ENCODE measurements at places on chromosomes 11 and 22. TPM values are rescaled to one million over a fixed set of nuclear protein-coding genes. Genes with fewer than 3 reads are reported as not detected.

Gene MCAM
- total RNA-seq: 1.6 TPM

Gene TOM1
- 43.7 TPM for total RNA-seq

Gene PRRG4
- not detected for total RNA-seq

Gene HORMAD2
- not detected for total RNA-seq

Gene FAM83F
- total RNA-seq: not detected

Gene CHRNA10
- 0.52 TPM for total RNA-seq

Gene SIRT3
- total RNA-seq: 10.7 TPM

Gene C11orf91
- 0.61 TPM for total RNA-seq

Gene SMTNL1
- total RNA-seq: not detected

Gene OR10A2
- total RNA-seq: not detected

DNA sequence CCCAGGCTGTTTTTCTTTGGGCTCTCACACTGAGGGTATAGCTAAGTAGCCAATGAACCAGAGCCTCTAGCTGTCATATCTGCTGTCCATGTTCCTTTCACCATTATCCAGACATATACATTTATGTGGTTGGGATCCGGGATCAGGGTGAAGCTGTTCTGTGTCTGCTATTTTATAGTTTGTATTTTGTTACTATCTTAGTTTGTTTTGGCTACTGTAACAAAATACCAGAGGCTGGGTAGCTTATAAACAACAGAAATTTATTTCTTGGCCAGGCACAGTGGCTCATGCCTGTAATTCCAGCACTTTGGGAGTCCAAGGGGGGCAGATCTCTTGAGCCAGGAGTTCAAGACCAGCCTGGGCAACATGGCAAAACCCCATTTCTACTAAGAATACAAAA is 40.5 kb upstream of the CABP7 start:
- peak; percentile 11 for DNase-seq

- DNase-seq: no peak
These were observed 21.5 kb upstream of the EMID1 start for GRCh38 chr22:29183971-29184848.

GRCh38 chr22:26681395-26681821 is 24.0 kb downstream of the MIAT start:
- DNase-seq: peak; percentile 23

GRCh38 chr22:38305471-38306448 is 11.5 kb downstream of the CSNK1E start:
- DNase-seq: no peak

- DNase-seq: no peak
These were observed 113.7 kb upstream of the BLID start for GRCh38 chr11:122229481-122230384.

GRCh38 chr11:46972343-46972742 is 35.8 kb downstream of the CSTPP1 start:
- no peak for DNase-seq

DNA sequence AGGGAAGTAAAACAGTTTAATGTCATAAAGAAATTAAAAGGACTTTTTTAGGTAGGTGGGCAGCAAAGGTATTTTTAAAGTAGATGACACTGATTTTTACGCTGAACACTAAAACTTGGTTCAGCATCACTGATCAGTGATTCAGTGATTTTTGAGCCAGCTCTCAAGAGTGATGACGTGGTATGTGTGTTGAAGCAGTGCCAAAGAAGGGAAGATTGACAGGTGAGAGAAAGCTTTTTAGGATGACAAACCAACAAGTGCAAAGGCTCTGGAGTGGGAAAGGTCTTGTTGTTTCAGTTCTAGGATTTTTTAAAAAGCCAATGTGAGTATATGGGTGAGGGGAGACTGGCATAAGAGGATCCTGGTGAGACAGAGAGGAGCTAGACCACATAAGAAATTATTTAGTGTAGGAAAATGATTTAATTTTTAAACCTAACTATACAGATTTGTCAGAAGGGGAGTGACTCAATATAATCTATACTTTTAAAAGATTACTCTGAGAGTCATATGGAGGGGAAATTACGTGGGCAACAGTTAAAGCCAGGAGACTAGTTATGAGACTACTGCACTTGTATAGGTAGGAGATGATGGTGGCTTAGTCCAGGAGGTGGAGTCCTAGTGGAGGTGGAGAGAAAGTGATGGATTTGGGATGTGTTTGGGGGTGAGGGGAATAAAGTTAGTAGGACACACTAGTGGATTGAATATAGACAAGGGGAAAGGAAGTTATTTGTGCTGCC is 17.6 kb upstream of the CALCB start:
- DNase-seq: no peak

GRCh38 chr22:27220339-27220738 is 563.0 kb downstream of the MIAT start:
- peak; percentile 70 for DNase-seq

GRCh38 chr22:46690146-46690545 is 47.9 kb downstream of the CERK start:
- DNase-seq: no peak

DNA sequence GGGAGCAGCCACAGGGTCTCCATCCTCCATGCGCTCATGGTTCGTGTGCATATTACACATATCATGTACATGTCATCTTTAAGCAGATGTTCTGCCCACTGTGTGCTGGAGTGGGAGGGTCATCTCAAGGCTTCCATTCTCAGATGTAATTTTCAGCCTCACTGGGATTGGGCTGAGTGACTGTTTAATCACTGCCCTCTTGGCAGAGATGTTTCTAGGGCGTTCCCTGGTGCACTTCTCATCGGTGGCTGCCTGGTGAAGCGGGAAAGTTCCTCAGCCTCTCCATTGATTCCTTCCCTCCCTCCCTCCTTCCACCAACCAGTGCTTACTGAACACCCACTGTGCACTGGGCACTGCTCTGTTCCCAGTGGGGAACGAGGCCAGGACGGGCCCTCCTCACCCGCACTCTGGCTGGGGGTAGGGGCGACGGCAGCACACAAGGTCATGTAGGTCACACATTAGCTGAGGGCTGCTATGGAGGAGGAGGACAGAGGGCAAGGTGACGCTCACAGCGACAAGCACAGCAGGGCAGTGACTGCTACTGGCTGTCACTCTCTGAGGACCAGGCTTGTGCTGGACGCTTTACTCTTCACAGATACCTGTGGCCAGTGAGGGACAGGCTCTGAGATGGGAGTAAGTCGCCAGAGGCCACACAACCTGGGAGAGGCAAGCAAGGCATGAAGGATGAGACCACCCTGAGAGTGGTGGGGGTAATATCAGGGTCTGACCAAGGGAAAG is 22.9 kb downstream of the GNAZ start:
- DNase-seq: no peak

- DNase-seq: no peak
These were observed 60.4 kb upstream of the PAX6 start for GRCh38 chr11:31871310-31872075.

- DNase-seq: no peak
These were observed 29.9 kb downstream of the RPL3 start for GRCh38 chr22:39289533-39289932.

DNA sequence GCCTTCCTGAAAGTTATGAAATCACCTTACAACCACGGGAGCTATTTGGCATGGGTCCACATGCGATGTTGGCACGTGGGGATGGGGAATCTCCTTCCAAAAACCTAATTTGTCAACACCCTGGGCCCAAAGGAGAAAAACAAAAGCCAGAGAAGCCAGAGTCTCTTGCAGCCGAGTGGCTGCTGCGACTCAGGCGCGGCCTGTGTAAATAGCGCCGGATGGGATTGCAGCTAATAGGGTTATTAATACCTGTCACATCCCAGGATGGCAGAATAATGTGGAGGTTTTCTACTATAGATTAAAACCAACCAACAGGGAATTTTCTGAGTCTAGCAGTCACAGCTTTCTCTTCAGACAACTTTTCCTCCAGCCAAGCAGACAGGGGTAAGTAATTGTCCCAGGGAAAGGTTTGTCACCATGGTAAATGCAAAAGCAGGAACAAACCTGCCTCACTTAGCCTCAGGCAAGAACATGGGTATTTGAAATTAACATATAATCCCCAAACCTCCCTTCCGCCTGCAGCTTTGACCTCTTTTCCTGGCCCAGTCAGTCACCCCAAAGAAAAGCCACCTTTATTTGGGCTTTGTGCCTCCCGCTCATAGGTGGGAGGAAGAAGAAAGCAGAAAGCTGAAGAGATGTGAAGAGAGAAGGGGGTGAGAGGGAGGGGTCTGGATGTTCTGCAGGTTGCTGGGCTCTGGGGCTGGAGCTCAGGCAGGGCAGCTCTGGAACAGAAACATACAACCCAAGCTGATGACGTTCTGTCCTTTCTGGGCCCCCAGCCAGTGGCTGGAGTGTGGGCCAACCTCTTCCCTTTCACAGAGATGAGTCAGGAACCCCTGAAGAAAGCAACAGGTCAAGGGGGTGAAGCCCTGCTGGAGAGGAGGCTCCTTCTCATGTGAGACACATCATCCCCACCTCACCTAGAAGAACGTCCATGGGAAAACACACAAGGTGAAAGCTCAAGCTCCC is 376.5 kb downstream of the NXPE2 start:
- DNase-seq: no peak

- no peak for DNase-seq
These were observed 34.5 kb upstream of the PDGFB start for GRCh38 chr22:39279170-39279850.

DNA sequence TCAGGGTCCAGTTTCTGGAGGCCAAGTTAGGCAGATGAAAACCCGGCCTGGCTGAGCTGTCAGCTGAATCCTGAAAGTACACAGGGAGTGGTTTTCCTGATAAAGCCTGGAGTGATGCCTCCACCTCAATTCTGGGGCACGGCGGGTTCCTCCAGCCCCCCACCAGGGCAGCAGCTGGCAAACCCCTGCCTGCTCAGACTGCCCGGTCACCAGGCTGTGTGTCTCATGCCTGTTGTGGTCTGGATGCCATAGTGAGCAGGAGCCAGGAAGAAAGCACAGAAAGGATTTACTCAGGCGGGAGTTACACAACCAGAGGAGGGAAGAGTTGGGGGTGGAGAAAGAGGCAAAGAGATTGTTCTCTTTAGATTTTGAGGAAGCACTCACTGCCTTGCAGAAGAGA is 119.9 kb upstream of the RASSF10 start:
- peak; percentile 76 for DNase-seq

GRCh38 chr11:86435711-86436110 is 61.0 kb downstream of the CCDC81 start:
- DNase-seq: no peak

DNA sequence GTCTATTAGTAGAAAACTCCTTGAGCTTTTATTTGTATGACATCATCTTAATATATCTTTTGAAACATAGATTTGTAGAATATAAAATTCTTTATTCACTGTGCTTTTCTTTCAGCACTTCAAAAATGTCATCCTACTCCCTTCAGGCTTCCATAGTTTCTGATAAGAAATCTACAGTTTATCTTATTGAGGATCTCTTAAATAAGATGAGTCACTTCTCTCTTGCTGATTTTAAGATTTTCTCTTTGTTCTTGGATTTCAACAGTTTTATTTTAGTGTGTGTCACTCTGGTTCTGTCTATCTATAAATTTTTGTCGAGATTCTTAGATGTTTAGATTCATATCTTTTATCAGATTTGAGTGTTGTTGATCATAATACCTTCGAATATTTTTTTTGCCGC is 566.1 kb upstream of the CHORDC1 start:
- no peak for DNase-seq

GRCh38 chr22:44408829-44409192 is 89.2 kb downstream of the RTL6 start:
- no peak for DNase-seq

DNA sequence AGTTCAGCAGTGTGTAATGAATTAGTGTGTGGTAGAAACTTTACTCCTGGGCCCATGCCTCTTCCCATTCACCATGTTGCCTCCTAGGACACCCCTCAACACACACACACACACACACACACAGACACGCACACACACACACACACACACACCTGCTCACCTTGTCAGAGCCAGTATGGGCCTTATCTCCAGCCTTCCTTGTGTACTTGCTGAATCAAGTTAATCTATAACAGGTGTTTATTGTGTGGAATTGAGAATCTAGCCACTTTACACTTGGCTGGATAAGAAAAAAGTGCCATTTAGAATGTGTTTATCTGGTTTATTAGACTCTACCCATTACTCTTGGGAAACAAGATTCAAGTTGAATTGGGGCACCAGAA is 14.5 kb upstream of the ZDHHC13 start:
- DNase-seq: no peak

GRCh38 chr22:23397008-23397612 is 183.0 kb downstream of the IGLL1 start:
- no peak for DNase-seq

- DNase-seq: no peak
These were observed 17.2 kb downstream of the POLR3H start for GRCh38 chr22:41526830-41527799.

DNA sequence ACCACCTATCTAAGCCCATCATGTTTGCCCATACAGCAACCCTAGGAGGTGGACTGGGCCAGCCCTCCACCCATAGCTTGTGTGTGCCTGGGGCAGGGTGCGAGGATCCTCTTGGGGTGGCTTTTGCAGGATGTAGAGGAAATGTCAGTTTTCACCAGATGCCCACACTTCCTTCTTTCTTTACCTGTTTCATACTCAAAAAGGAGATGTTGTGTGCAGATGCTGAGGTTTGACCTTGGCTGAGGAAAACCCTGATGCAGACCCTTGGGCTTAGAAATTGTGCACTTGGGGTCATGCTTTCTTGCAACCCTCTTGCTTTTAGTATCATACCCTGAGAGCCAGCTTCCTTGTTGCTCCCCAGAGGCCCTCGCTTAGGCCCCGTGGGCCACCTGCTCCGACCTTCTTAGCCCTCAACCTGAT is 2.2 kb downstream of the HTR3A start:
- no peak for DNase-seq

DNA sequence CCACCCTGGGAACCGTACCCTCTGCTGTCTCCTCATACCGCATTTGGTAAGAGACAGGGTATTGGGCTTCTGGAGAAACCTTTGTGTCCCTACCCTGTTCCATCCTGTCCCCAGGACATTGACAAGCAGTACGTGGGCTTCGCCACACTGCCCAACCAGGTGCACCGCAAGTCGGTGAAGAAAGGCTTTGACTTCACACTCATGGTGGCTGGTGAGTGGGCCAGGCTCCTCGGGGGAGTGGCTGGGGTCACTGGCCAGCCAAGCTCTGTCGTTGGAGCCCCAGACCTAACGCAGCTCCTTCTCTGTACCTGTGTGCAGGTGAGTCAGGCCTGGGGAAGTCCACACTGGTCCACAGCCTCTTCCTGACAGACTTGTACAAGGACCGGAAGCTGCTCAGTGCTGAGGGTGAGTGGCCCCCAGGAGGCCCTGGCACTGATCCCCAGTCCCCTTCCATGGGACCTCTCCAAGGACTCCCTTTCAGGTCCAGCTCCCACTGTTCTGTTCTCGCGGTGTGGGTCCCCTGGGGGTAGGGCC is 3.8 kb upstream of the GP1BB start:
- DNase-seq: no peak

All from HFFc6 (cell line).